ENCODE measurements at places on chromosomes 13 and 19.

DNA sequence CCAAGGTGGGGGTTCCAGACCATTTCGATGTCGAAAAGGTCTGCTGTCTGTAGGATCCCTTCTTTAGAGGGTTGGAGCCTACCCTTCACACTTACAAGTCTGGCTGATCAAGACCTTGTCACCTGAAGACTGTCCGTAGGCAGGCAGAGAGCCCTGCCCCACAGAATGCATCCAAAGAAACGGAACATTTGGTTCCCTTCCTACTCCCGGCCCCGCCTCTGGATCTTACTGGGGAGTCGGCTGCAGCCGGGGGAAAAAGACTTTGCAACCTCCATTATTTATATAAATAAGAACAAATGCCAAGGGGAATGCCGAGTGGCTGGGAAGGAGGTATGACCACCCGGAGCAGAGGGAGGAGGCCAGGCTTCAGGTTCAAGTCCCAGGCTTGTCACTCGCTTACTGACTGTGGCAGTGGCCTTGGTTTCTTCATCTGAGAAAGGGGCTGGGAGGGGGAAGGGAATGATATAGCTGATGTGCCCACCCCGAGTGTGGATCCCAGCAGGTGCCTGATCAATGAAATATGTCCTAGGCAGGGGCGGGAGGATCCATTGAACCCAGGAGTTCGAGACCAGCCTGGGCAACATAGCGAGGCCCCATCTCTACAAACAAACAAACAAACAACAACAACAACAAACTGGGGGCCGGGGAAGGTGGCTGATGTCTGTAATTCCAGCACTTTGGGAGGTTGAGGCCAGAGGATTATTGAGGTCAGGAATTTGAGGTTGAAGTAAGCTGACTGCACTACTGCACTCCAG, 48.7 kb downstream of the RFX2 start:
- no peak for DNase-seq

GRCh38 chr13:61546413-61546812, 130.8 kb upstream of the PCDH20 start:
- DNase-seq, result no peak

- DNase-seq, result no peak
Measured at GRCh38 chr19:39709026-39709872, 5.0 kb downstream of the LGALS14 start.

GRCh38 chr19:57441979-57442752, 7.0 kb downstream of the ZNF749 start:
- no peak for DNase-seq

DNA sequence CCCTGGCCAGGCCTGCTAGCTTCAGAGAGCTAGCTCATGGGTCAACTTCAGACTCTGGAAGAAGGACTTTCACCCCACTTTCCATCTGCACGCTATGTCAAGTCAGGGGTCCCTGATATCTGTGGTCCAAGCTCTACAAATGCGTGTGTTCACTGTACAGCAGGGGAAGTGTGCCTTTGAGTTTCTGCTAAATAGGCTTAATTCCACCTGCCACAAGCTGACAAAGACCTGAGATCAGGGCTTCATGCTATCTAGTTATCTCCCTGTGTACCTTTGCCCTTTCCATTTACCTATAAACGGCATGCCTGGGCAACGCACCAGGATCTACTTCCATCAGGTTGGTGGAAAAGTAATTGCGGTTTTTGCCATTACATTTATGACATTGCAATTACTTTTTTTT, 10.7 kb upstream of the SULT2A1 start:
- no peak for DNase-seq

DNA sequence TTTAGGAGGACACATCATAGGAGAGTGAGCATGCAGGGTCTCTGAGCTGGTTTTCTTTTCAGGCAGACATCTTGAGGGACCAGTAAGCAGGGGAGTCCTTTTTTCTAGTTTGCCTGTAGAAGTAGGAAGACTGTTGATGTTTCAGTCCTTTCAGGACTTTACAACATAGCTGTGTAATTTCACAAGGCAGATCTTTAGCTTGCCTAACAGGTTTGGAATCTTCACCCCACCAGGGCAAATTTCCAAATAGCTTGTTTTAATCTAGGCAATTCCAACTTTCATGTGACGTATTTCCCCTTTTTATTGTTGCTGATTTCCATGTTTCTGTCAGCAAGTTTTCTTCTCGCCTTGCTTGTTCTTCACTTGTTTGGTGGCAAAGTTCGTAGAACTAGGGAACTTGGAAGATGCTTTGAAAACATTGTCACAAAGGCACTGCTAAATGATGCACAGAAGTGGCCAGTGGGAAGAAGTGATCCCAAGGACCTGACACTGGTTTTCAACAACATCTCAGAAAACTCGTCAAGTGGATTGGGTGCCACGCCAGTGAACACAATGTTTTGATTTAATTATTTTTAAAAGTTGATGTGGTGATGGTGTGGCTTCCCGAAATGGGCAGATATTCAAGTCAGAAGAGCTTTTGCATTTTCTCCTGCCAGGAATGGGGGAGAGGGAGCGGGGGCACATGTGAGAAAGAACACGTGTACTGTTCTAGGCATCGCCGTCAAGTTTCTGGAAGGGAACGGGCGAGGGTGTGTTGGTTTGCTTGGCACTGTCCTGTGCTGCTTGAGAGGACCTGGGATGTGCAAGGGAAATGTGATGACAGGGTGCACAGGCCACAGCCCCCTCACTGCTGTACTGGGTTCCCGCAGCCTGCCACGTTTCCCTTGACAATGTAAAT, 418.6 kb downstream of the OXGR1 start:
- DNase-seq, result no peak

Measured in memory B cell (primary cell).